ENCODE measurements at places on chromosomes 1 and 21.

- DNase-seq: no peak
Observed at GRCh38 chr1:180501865-180502360, 464 bp downstream of the ACBD6 start.

DNA sequence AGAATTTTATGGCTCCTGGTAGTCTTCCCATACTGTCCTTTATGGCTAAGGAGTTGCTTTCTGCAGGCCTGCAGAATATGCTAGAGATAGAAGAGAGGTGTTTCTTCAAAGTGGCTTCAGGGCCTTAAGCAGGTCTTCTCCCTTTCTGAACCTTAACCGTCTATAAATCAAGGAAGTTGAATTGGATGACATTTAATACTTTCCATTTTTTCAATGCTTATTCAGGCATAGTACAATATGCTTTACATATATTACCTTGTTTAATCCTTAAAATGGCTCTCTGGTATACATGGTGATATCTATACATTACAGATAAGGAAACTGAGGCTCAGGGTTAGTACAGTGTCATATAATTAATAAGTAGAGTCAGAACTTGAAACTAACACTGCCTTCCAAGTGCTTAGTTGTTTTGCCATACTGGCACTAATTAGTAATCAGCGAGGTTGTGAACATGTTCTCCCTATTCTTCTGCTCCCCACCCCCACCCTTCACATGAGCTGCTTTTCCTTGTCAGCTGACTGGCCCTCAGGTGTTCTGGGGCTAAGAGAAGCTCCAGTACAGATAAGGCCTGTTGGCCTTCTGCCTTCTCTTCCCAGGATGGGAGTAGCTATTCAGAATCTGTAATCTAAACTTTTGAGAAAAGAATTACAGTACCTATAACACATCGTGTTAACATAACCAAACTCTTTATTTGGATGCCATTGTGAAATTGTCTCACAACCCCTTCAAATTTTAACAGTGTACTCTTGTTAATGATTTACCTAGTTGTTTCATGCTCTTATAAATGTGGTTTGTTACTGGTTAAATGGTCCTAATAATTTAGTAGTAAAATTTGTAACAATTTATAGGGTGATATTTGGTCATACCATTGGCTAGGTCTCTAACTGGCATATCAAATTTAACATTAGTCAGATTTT, 13.6 kb downstream of the NFYC start:
- DNase-seq: no peak

- DNase-seq: no peak
Observed at GRCh38 chr1:31064718-31065309, 703 bp downstream of the PUM1 start.

GRCh38 chr1:51372561-51372960, 42.2 kb upstream of the TTC39A start:
- no peak for DNase-seq

GRCh38 chr1:70486676-70487458, 75.8 kb downstream of the CTH start:
- no peak for DNase-seq

- peak; percentile 91 for DNase-seq
Observed at GRCh38 chr1:16055613-16056520, 12.3 kb downstream of the CLCNKB start.

GRCh38 chr1:31888291-31888690, 49.9 kb downstream of the PTP4A2 start:
- no peak for DNase-seq

GRCh38 chr1:235073968-235074522, 54.6 kb downstream of the TOMM20 start:
- no peak for DNase-seq

DNA sequence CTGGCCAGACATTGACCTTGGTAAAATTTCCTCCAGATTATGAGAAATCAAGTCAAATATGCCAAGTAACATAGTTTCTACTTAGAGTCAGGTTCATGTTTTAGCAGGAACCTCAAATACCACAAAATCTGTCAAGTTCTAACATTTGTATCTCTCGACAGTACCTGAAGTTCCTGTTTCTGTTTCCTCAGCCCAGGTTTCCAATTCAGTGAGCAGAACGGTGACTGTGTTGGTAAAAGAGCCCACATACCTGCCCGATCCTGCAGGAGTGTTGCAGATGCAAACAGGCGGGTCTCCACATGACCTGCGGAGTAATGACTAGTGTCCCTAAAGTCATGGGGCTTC, 57.9 kb upstream of the LGALS8 start:
- DNase-seq: no peak

GRCh38 chr1:24695202-24695974, 49.9 kb upstream of the CLIC4 start:
- no peak for DNase-seq

GRCh38 chr1:29243871-29244200, 7.5 kb downstream of the PTPRU start:
- no peak for DNase-seq

DNA sequence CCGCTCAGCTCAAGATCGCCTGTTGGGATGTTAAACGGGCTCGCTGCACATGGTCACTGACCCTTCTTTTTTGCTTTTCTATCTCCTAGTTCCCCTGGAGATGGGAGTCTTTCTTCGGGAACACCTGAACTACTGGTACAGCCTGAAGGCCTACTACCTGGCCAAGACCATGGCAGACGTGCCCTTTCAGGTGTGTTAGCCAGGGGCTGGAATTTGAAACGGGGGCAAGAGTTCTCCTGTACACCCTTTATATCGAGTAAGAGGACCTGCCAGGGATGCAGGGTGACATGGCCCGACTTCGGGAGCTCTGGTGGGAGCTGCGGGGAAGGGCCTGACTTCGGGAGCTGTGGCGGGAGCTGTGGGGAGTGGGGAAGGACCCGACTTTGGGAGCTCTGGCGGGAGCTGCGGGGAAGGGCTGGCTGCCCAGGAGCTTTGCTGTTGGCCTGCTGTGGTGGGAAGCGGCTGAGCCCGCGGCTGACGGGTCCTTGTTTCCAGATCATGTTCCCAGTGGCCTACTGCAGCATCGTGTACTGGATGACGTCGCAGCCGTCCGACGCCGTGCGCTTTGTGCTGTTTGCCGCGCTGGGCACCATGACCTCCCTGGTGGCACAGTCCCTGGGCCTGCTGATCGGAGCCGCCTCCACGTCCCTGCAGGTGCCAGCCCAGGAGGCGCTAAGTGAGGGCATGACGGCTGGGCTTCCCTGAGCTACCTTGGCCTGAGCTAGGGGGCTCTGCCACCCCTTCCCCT, 24.0 kb downstream of the TFF3 start:
- DNase-seq: no peak

- no peak for DNase-seq
Observed at GRCh38 chr1:44346184-44346583, 8.9 kb downstream of the ERI3 start.

- peak; percentile 83 for DNase-seq
Observed at GRCh38 chr1:24321697-24322469, 2.7 kb downstream of the GRHL3 start.

DNA sequence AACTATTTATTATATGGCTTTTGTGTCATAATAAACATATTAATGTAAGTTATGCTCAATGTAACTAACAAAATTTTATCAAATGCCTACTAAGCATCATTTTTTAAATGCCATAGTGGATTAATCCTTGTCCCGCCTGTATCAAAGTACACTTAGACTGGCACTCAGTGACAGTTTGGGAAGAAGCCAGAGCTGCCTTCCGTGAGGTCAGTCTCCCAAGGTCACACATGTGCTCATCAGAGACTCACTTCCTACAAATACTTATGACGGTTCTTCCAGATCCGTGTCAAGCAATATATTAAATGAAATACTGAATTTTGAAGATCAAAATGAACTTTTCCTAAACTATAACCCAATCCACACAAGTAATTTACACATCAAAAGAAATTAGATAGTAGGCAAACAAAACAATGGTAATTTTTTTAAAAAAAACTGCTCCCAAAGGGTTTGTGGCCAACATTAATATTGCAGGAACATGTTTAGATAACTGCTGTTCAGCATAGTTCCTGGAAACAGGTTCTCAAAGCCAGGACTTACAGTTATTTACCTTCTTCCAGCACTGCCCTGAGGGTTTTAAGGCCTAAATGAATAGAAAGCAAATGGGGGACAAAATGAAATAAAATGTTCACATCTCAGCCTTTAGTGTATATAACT, 27.2 kb downstream of the WLS start:
- DNase-seq: no peak

GRCh38 chr1:85297855-85298629, 21.6 kb upstream of the BCL10 start:
- DNase-seq: no peak

GRCh38 chr1:56788588-56788987, 30.6 kb downstream of the FYB2 start:
- DNase-seq: no peak

GRCh38 chr1:172818841-172819527, 160.1 kb downstream of the FASLG start:
- DNase-seq: no peak

GRCh38 chr21:45131537-45131999, 57.2 kb downstream of the ADARB1 start:
- DNase-seq: no peak

DNA sequence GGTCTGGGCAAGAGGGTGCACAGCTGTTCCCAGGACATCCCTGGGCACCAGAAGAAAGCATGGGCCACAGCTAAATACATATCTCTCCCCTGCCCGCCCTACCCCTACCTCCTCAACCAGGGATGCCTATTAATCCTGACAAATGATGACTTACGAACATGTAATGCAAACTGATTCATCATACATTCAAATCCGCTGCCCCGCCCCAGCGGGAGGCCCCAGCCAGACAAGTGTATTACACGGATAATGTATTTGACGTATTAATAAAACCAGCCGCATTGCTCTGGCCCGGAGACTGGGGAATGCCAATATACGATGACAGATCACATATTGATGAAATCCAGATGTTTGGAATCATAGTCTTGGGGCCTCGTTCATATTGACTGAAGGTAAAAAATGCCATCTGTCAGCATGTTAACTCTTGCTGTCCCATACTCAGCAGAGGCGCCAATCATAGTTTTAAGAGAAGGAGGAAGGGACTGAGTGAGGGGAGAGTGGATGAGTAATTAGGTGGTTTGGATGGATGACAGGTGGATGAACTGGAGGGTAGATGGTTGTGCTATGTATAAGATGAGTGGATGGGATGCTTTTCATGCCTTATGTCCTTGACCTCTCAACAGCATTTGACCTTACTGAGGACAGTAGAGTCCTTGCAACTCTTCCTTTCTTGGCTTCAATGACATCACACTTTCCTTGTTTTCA, 68.2 kb downstream of the TMEM53 start:
- DNase-seq: no peak

- no peak for DNase-seq
Observed at GRCh38 chr1:195105281-195105680, 1503.0 kb downstream of the KCNT2 start.

DNA sequence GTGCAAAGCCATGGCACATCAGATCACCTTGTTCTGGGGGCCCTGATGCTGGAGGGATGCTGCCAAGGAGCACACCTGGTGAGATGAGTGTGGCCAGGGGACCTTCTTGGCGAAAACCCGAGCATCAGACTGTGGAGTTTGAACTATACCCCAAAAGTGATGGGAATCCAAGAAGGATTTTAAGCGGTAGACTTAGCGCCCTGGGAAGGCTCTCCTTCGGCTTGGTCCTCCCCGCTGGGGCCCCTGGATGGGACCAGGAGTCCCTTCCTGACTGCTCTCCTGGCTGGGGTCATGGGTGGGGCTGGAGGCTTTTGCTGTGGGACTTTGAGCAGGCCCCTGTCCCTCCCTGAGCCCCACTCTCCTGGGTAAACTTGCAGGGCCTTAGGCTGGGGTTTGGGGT, 10.5 kb downstream of the ZNF362 start:
- no peak for DNase-seq

- no peak for DNase-seq
Observed at GRCh38 chr1:214360116-214360515, 79.2 kb downstream of the SMYD2 start.

- no peak for DNase-seq
Observed at GRCh38 chr1:214215583-214215982, 65.4 kb upstream of the SMYD2 start.

- DNase-seq: no peak
Observed at GRCh38 chr1:168320800-168321450, 40.2 kb downstream of the TBX19 start.

- no peak for DNase-seq
Observed at GRCh38 chr1:243595527-243596210, 254.4 kb downstream of the AKT3 start.

DNA sequence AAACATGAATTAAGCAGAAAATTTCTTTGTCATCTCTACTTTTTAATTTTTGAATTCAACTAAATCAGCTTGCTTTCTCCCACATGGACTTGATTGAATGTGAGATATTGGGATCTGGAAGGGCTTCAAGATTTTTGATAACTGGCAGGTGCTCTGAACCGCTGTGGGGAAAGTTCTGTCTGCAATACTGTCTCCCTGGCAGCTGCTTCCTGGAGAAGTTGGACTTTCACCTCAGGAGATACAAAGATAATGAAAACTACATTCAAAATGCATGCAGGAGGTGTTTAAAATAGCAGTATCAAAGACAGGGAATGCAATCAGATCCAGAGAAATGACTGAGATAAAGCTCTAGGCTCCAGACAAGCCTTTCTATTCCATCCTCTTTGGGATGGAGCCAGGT, 338.3 kb downstream of the NEGR1 start:
- no peak for DNase-seq

- no peak for DNase-seq
Observed at GRCh38 chr1:17881761-17882160, 126.6 kb downstream of the ACTL8 start.

- no peak for DNase-seq
Observed at GRCh38 chr1:94209425-94209824, 28.0 kb downstream of the ARHGAP29 start.

GRCh38 chr1:246261639-246262038, 245.4 kb downstream of the SMYD3 start:
- DNase-seq: no peak

- DNase-seq: no peak
Observed at GRCh38 chr1:108067884-108068540, 103.0 kb upstream of the VAV3 start.

DNA sequence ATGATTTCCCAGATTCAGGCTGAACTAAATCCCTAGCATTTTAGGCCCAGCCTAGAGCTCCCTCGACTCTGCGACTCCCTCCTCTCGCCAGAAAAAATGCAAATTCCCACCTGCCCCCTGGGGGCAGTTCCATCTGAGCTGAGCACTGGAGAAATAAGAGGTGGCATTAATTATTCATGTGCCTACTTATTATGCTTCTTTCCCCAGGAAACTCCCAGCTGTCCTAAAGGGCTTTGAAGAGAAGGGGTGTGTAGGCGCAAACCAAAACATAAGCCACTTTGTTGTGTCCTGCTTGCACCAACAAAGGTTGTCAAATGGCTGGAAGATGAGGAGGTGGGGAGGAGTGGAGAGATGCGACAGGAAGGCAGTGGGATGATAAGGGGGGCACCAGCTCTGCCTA, 41.4 kb upstream of the GOLT1A start:
- no peak for DNase-seq

- no peak for DNase-seq
Observed at GRCh38 chr21:38438462-38438893, 59.8 kb downstream of the ERG start.

DNA sequence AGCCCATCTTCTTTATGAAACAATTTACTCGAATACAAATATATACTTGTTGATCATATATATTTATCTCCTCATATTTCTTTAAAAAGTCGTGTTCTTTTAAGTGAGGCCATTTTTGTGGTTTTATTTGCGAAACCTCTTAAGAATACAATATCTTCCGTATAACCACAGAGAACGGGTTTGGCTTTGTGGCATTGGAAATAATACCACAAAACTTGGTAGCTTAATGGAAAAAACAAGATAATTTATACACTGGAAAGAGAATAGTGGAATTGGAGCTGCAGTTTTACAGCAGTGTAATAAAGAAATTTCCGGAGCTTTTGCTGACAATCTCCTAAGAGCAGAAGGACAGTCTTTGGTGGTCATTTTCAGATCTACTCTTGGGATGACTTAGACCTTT, 29.4 kb downstream of the PTGFR start:
- DNase-seq: no peak

GRCh38 chr1:67732750-67733151, 47.8 kb downstream of the GADD45A start:
- DNase-seq: no peak
